ENCODE measurements at places on chromosomes 1 and 21.

GRCh38 chr1:222644636-222644980 is 26.7 kb downstream of the MIA3 start:
- DNase-seq = no peak

GRCh38 chr1:40383488-40384412 is 10.2 kb downstream of the SMAP2 start:
- DNase-seq = no peak

- DNase-seq = peak; percentile 41
These were observed 58.7 kb downstream of the RABGAP1L start for GRCh38 chr1:174217787-174218574.

DNA sequence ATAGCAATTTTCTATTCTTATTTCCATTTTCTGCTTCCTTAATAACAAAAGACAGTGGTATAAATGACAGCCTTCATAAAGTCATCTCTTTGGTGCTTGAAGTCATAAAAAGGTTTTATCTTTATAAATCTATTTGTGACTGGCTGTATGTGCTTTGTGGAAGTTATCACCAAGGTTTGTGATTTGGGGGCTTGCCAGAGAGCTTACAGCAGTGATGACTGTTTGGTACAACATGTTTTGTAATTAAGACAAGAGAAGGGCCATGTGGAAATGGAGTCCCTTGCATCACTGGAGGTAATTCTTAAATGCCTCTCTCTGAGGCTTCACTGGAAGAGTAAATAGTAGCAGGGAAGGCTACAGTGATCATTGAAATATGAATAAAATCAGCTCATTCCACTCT is 2.7 kb downstream of the SLC35F3 start:
- DNase-seq = no peak

- DNase-seq = no peak
These were observed 68.4 kb downstream of the EPHB2 start for GRCh38 chr1:22778862-22779520.

DNA sequence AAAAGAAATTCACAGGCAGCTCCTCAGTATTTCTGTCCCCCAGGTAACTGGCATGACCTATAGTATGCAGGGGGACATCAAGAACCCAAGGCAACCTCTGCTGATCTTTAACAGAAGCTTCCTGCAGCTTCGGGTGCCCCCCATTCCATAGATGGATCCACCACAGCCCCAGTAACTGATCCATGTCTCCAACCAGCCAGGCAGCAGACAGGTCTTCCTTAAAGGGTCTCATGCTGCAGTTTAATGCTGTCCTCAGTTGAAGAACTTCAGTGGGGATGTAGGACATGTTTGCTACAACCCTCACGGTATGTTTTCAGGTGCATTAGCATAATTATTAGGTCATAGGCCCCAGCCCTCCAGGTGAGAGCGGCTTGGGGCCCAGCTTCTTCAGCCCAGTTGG is 90.9 kb upstream of the OLIG2 start:
- no peak for DNase-seq

DNA sequence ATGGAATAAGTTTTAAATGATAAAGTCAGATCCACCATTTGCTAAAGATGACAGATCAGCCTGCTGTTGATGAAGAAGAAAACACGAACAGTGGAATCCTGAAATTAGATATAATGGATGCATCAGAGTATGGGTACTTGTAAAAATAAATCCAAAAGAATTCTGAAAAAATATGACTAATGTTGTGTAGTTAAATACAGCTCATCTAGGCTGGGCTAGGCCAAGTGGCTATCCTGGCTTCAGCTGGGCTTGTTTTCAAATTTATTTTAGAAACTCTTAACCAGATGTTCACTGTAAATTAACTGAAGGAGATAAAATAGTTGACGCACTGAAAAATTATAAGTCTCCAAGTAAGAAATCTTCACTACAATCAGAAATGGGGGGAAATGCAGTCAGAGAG is 7.4 kb upstream of the RGS2 start:
- no peak for DNase-seq

GRCh38 chr1:145720878-145721671 is 1.8 kb downstream of the CD160 start:
- DNase-seq = peak; percentile 80

DNA sequence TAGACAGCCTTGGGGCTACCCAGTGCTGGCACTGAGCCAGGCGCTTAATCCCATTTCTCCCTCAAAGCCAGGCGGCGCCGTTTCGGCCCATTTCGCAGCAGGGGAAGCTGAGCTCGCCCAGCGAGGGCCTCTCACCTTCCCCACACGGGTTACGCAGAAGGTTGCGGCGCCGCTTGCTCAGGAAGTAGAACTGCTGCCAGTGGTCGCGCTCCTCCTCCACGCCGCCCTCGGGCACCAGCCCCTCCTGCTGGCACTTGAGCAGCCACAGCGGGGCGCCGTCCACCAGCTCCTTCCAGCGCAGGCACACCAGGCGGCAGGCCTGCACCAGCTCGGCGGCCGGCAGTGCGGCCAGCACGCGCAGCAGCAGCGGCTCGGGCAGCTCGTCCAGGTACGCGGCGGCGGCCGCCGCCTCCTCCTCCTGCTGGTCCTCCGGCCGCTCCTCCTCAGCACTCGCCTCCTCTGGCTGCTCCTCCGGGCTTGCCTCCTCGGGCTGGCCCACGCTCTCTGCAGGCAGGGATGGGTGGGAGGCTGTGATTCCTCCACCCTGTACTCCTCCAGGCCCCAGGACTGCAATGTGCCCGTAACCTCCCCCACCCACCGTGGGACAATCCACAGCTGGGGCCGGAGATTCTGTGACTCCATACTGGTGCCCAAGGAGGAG is 3.8 kb downstream of the FBXO2 start:
- peak; percentile 32 for DNase-seq

DNA sequence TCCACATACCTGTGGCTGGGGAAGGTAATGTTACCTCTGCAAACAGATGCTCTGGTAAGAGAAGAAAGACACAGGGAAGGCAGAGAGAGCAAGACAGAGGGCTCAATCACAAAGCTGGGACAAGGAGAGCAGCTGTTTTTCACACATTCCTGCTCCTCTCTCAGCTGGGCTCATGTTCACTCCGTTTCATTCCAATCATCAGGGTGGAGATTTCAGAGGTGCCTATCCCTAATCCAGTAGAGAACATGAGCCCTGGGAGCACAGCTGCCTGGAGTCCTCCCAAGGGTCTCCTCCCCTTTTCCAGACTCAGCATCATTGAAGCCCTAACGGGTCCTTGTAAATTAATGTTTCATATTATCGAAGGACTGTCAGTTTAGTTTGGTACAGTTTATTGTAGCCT is 19.4 kb downstream of the GADD45A start:
- DNase-seq = no peak

DNA sequence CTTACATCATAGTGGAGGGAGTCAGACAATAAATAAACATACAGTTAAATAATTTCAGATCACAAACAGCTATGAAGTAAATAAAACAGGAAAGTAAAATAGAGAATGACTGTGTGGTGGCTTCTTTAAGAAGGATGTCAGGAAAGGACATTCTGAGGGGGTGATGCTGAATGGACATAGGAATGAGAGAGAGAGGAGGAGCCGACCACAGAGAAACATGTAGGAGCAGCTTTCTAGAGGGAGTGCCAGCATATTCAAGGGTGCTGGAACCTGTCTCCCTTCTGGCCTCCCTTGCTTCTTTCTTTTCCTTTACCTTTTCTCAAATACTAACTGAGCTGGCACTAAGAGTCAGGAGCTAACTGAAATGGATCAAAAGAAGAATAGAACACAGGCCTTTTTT is 20.5 kb upstream of the BCL10 start:
- no peak for DNase-seq
